ENCODE measurements at places on chromosomes 2 and 18.

GRCh38 chr2:132038179-132038882 lies 123.4 kb downstream of the ANKRD30BL start:
- DNase-seq = no peak

- no peak for DNase-seq
Observed at GRCh38 chr2:226837787-226838603, 2.1 kb downstream of the RHBDD1 start.

- no peak for DNase-seq
Observed at GRCh38 chr2:228321015-228321414, 139.5 kb upstream of the SPHKAP start.

GRCh38 chr2:177763531-177764265 lies 308.9 kb downstream of the PDE11A start:
- DNase-seq = peak; percentile 73

GRCh38 chr2:20678086-20678395 lies 11.1 kb downstream of the GDF7 start:
- DNase-seq = no peak

GRCh38 chr2:233208382-233209116 lies 42.9 kb upstream of the ATG16L1 start:
- no peak for DNase-seq

- DNase-seq = no peak
Observed at GRCh38 chr2:23146011-23146410, 239.0 kb upstream of the KLHL29 start.

DNA sequence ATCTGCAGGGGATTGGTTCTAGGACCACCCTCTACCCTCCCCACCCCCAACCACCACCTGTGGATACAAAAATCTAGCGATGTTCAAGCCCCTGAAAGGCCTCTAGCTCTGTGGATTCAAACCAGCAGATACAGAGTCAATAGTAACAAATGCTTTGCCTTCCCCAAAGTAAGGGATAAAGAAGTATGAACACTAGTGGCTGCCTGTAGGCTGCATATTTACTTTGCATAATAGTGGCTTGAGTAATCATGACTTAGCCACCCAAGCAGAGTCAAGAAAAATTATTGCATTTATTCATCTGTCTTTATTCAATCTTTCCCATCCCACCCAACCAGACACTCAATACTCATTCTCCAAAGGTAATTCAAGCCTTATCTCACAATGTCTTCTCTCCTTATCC lies 43.8 kb downstream of the SOCS6 start:
- no peak for DNase-seq

- no peak for DNase-seq
Observed at GRCh38 chr2:111173338-111173737, 52.6 kb downstream of the BCL2L11 start.

DNA sequence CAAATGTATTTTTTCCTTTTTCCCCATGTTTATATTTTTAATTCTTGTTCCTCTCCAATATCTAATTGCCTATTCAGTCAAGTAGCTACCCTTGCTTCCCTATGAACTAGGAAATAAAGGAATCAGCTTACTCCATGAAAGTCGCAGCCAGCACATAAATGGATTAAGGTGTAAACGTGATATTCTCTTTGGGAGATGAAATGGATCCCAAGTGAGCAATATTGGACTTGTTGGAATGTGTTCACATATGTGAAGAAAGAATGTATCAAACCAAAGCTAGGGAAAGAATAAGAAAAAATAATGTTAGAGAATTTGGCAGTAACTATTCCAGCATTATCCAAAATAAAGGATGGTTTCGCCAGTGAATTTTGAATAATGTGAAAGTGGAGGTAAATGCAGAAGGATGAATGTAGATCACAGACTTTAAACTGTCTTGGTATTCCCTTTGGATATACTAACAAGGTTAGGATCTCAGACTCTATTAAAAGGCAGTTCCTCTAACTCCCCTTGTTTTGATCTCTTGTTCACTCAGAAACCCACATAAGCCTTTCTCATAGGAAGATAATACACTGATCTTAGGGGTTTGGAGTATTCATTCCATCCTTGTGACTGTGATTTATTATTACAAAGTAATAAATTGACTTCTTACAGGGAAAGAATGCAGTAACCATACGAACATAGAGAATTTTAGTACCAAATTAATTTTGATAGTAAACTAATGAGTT lies 208.1 kb downstream of the BABAM2 start:
- DNase-seq = no peak

DNA sequence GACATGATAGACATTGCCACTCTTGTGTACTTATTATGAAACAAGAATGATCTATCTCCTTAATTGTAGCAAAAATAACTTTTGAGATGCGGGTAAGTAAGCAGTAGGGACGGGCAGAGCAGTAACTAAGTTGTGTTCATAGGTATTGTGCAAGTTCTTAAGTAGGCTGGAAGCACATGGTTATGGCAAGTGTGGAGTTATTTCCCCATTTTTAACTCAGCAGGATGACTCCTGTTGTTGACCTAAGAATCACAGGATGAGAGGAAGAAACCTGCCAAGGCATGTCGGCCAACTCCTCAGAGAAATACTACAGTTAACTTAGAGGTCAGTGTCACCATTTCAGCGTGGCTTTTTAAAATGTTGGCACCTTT lies 51.1 kb upstream of the FN1 start:
- no peak for DNase-seq

- DNase-seq = no peak
Observed at GRCh38 chr18:48909721-48910120, 41.0 kb downstream of the SMAD7 start.

DNA sequence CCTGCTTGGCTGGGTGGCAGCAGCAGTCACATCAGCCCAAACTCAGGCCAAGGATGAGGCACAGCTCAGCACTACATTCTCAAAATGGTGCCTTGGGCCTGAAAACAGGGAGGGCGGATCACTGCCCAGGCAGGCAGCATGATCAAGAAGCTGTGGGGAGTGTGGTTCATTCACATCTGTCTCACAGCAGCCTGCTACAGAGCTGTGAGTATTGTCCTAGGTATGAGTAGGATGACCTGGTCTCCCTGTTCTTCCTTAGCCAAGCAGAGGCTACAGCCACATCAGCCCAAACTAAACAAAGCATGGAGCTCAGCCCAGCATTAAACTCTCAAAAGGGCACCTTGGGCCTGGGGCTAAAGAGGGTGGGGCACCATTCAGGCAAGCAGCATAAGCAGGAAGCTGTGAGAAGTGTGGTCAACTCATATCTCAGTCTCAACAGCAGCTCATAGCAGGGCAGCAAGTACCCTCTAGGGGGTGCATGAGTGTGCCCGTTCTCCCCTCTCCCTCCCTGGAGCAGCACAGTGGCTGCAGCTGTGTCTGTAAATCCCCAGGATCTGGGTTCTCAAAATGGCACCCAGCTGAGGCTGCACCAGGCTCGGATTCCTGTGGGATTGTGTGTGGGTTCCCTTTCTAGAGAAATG lies 139.6 kb downstream of the TRABD2A start:
- peak; percentile 36 for DNase-seq

- no peak for DNase-seq
Observed at GRCh38 chr2:70696142-70696541, 71.9 kb downstream of the ADD2 start.

- no peak for DNase-seq
Observed at GRCh38 chr2:36753706-36754221, 57.3 kb downstream of the VIT start.

DNA sequence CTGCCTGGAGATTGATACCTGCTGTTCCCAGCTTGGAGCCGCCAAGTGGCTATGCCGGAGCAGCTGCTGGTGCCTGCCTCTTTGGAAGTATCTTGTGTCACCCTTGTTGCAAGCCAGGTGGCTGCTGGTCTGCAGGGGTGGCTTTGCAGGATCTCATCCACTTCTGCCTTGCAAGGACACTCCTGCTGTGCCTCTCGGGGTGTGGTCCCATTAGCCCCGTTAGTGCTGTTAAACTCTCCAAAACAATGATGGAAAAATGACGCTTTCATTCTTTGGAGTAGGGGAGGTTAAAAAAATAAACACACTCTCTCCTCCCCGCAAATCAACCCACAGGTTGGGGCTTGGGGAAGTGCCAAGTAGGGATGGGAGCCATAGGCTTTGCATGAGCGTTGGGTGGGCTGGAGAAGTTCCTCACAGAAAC lies 352.8 kb downstream of the RNF144A start:
- no peak for DNase-seq

GRCh38 chr2:37870829-37871228 lies 54.3 kb upstream of the RMDN2 start:
- no peak for DNase-seq

- DNase-seq = no peak
Observed at GRCh38 chr18:50410894-50411293, 36.0 kb downstream of the SKA1 start.

GRCh38 chr2:47494267-47495130 lies 91.5 kb downstream of the MSH2 start:
- no peak for DNase-seq

GRCh38 chr2:48315896-48316194 lies 214.1 kb upstream of the STON1 start:
- peak; percentile 30 for DNase-seq

GRCh38 chr18:40272630-40273231 lies 1682.3 kb upstream of the PIK3C3 start:
- DNase-seq = no peak

- no peak for DNase-seq
Observed at GRCh38 chr2:5926871-5927512, 234.8 kb downstream of the SOX11 start.

GRCh38 chr2:21044694-21045371 lies 960 bp upstream of the APOB start:
- no peak for DNase-seq

GRCh38 chr2:54559593-54560145 lies 103.5 kb downstream of the SPTBN1 start:
- DNase-seq = no peak

DNA sequence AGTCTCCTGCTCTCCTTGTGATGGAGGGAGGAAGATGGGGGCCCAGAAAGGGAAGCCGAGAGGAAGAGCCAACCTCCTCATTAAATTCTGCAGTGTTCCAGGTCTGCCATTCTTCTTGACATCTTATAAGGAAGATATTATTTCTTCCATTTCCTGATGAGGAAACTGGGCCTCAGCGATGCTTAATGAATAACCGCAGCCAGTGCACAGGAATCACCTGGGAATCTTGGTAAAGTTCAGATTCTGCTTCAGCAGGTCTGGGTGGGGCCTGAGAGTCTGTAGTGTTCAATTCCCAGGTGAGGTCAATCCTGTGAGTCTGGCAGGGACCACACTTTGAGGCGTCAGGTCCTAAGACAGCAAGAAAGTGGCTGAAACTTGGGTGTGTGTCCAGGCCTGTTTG lies 17.3 kb downstream of the PCARE start:
- DNase-seq = no peak

GRCh38 chr2:3141696-3142095 lies 235.9 kb downstream of the EIPR1 start:
- no peak for DNase-seq

GRCh38 chr2:228545748-228546145 lies 364.3 kb upstream of the SPHKAP start:
- DNase-seq = no peak

- no peak for DNase-seq
Observed at GRCh38 chr2:109046925-109047508, 58.0 kb upstream of the EDAR start.

GRCh38 chr2:51258301-51258700 lies 226.4 kb upstream of the NRXN1 start:
- no peak for DNase-seq

DNA sequence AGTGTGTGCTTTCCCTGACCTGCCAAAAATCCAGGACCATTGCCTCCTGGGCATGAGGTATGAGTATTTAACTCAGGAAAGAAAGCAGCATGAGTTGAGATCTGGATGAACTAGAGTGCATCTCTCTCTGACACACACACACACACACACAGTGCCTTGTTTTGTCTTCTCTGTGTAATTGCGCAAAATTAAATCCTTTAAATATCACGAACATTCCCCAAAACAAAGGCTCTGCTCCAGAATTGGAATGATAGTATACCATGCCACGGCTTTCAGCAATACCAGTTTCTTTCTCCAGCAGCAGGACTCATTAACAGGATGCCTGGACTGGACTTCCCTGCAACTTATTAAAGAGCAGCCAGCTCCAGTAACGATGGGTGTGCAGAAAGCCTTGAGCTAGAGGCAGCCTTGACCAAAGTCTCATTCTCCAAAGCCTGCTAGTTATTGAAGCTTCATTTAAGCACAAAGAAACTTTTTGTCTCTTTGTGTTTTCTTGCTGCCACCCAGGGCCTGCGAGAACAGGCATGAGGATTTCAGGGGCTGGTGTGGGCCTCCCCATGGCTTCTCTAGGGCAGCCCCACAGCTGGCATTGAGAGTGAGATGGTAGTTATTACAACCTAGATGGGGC lies 101.7 kb downstream of the NRP2 start:
- no peak for DNase-seq

DNA sequence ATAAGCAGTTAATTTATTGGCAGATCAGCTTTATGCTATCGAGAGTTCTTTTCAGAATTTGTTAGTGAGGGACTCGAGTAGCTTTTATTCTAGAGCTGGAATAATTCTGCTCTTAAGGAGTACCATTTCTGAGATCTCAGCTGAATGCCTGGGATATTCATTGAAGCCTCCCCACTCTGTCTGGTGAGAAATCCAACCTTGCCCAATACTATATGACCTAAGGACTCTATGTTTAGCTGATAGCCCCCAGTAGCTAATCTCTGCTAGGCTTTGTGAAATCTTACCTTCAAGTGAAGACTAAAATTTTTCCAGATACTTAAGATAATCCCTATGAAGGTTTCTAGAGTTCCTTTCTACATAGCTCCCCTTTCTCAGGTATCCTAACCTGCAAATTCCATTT lies 261.4 kb downstream of the SETBP1 start:
- no peak for DNase-seq

- DNase-seq = no peak
Observed at GRCh38 chr2:227033471-227034148, 130.4 kb downstream of the COL4A4 start.

DNA sequence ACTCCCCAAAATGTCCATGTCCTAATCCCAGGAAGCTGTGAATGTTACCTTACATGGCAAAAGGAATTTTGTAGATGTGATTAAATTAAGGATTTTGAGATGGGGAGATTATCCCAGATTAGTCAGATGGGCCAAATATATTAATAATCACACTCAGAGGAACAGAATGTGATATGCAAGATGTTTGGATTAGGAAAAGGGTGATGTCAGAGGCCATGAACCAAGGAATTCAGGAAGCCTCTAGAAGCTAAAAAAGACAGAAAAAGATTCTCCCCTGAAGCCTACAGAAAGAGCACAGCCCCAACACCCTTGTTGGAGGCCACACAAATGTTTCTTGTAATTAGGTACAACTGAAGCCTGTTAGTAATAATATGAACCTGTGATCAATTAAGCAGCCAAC lies 13.1 kb downstream of the TMEM131 start:
- DNase-seq = no peak

GRCh38 chr2:149611100-149611820 lies 23.7 kb upstream of the MMADHC start:
- no peak for DNase-seq

DNA sequence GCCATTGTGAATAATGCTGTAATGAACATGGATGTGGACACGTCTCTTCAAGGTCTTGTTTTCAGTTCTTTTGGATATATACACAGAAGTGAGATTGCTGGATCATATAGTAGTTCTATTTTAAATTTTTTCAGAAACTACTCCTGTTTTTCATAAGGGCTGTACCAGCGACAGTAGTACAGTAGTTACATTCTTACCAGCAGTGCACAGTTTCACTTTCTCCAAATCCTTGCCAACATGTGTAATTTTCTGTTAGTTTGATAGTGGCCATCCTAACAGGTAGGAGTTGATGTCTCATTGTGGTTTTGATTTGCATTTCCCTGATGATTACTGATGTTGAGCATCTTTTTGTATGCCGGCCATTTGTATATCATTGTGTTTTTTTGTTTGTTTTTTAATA lies 81.7 kb downstream of the EPC2 start:
- no peak for DNase-seq

- DNase-seq = no peak
Observed at GRCh38 chr18:57984490-57985115, 59.4 kb upstream of the NEDD4L start.

GRCh38 chr2:240879105-240879504 lies 10.5 kb downstream of the AGXT start:
- DNase-seq = no peak

Measured in activated gamma-delta T cell treated with Interleukin-2 at 50 U/mL for 16 hours (primary cell).